ENCODE measurements at places on chromosomes 4 and X.

GRCh38 chrX:39759526-39760224 lies 338.1 kb downstream of the BCOR start:
- DNase-seq, result peak; percentile 49

- DNase-seq, result peak; percentile 53
Observed at GRCh38 chr4:168643111-168643795, 146.4 kb downstream of the PALLD start.

GRCh38 chr4:26151615-26152014 lies 169.2 kb upstream of the RBPJ start:
- no peak for DNase-seq

GRCh38 chrX:154413142-154413541 lies 1.8 kb downstream of the TAFAZZIN start:
- DNase-seq, result no peak

DNA sequence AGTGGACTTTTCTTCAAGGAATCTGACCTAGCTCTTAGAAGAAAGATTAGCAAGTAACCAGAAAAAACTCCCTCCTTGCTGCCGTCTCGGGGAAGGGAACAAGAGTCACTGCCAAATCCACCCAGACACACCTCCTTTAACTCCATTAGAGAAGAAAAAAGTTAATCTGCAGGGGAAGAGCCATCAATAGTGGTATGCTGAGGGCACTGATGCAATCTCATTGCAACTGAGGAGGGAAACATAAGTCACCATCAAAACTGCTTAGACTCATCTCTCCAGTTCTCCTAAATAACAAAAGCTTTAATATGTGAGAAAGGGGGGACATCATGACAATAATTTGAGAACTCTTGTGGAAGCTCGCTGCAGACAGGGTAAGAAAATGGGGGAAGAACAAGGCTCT lies 49.3 kb upstream of the MAGED4B start:
- DNase-seq, result no peak
